ENCODE measurements at places on chromosomes 7 and 10.

DNA sequence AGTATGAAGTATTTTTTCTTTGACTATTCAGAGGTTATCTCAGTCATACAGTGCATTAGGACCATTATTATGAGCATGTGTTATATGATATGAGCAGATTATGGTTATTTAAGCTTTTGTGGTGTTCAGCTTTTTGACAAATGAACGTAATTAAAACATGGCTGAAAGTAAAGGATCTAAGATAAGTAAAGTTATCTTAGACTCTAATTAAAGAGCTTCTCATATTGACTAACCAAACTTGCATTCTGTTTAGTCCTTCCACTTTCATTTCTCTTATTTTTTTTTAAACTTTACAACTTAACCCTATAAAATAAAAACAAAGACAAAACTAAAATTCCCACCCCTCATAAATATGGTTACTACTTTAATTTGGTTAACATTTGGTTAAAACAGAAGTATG, 6.9 kb upstream of the GPR85 start:
- DNase-seq, result no peak

GRCh38 chr7:96547371-96547811, 162.3 kb downstream of the SEM1 start:
- DNase-seq, result no peak

GRCh38 chr10:97916586-97916985, 66.9 kb downstream of the GOLGA7B start:
- no peak for DNase-seq

GRCh38 chr7:20264623-20265022, 47.4 kb upstream of the MACC1 start:
- no peak for DNase-seq

- no peak for DNase-seq
Measured at GRCh38 chr10:6091630-6092029, 2.8 kb downstream of the RBM17 start.

- no peak for DNase-seq
Measured at GRCh38 chr10:56317603-56318002, 43.5 kb downstream of the ZWINT start.

- DNase-seq, result no peak
Measured at GRCh38 chr7:18126281-18126680, 98.6 kb upstream of the PRPS1L1 start.

DNA sequence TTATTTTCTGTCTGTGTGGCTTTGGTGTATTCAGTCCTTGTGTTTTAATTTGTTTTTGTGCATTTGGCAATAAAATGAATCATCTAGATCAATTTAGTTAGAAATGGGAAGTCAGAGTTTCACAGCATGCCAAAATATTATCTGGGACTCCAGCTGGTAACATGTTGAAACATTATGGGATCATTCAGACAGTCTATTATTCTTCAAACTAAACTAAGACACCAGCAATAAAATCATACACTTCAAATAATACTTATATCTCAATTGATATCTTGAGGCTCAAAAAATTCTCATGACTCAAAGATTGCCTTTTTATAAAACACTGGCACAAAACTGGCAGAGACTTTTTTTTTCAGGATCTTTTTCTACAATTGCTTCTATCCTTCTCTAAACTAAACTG, 5.8 kb upstream of the RP9 start:
- DNase-seq, result no peak

DNA sequence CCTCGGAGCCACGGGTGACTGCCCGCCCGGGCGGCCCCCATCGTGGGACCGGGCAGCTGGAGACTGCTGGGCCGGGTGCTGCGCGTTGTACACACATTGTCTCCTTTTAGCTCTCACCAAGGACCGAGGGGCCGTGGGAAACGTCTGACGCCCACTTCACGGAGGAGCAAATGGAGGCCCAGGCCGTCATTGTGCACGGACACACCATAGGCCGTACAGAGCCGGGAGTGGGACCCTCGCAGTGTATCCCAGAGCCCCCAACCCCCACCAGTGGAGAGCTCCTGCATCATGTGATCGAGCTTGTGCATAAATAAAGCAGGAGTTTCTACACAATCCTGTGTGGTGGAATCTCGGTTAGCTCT, 722 bp downstream of the DENND10 start:
- DNase-seq, result no peak

DNA sequence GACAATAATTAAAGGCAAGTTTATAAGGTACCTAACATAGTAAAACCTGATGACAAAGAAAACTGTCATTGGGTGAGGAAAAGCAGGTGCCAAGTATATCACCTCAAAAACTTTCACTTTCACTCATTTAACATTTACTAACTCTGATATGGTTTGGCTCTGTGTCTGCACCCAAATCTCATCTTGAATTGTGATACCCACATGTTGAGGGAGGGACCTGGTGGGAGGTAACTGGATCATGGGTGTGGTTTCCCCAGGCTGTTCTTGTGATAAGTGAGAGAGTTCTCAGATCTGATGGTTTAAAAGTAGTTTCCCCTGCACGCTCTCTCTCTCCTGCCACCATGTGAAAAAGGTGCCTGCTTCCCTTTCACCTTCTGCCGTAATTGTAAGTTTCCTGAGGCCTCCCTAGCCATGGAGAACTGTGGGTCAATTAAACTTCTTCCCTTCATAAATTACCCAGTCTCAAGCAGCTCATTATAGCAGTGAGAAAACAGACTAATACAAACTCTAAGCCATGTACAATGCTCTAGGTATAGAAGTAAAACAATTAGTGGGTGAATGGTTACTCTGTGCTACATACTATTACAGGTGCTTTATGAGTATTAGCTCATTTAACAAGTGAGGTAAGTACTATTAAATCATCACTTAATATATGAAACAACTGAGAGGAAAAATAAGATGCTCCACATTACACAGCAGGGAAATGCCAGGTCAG, 199.0 kb downstream of the CHCHD3 start:
- DNase-seq, result no peak
